ENCODE measurements at places on chromosomes 1 and 21.

GRCh38 chr1:193905288-193906085, 719.1 kb upstream of the B3GALT2 start:
- no peak for DNase-seq

- no peak for DNase-seq
These were observed 1051.7 kb downstream of the TTLL7 start for GRCh38 chr1:82947278-82947677.

DNA sequence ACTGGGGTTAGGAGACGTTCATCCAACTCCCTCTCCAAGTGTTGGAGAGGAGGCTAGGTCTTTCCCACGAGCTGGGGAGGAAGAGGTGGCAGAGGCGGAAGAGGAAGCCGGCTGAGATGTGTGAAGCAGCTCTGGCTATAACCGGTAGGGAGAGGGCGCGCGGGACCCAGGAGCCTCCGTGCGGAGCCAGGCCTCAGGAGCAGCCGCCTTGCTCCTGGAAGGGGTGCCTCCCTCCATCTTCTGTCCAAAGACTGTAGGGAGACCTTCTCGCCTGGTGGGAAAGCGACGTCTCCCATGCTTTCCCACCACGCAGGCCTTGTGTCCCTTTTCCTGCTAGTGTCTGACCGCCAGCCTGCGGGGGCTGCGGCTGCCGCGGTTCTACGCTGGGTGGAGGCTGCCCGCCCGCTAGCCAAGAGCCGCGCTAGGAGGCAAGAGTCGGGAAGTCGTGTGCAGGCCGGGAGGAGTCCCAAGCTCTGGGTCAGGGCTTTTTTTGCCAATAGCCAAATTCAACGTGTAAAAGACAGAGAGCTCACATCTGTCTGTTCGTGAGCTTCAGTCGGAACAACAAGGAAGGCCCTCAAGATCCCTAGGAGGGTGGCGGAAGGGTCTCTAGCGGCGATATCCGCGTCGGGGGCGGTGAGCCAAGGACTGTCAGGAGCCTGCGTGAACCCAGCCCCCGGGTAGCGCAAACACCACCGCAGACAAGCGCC, 8.4 kb upstream of the NBPF11 start:
- no peak for DNase-seq

GRCh38 chr21:44958471-44959191, 18.8 kb downstream of the SLX9 start:
- peak; percentile 43 for DNase-seq

- no peak for DNase-seq
These were observed 21.1 kb downstream of the PLA2G4A start for GRCh38 chr1:186849826-186850225.
